A549 treated with Mapracorat at 1 μM for 4 hours (cell line): ENCODE measurements at places on chromosomes 5 and 9. TPM values are rescaled to one million over a fixed set of nuclear protein-coding genes. Genes with fewer than 3 reads are reported as not detected.

The ADAMTSL1 gene
- 0.07 to 0.13 TPM (median 0.09 TPM) in 3 of 5 replicates, not detected in the others for total RNA-seq

The PRR16 gene
- not detected in 5 replicates for total RNA-seq

The TMC1 gene
- total RNA-seq = 0.03 to 0.10 TPM in 2 of 5 replicates, not detected in the others

The PCDHAC1 gene
- 1.6 to 2.3 TPM (median 2.0 TPM) in 5 replicates for total RNA-seq

The PPP3R2 gene
- total RNA-seq = not detected in 5 replicates

The NPR2 gene
- total RNA-seq = 4.8 to 6.6 TPM (median 5.5 TPM) in 5 replicates

The LRRC19 gene
- not detected in 5 replicates for total RNA-seq

The IFNK gene
- total RNA-seq = not detected in 5 replicates

The TUBB4B gene
- total RNA-seq = 637 to 832 TPM (median 729 TPM) in 5 replicates

The DND1 gene
- total RNA-seq = 0.66 to 1.0 TPM (median 0.88 TPM) in 5 replicates

The BTNL8 gene
- total RNA-seq = not detected in 5 replicates

The OLFML2A gene
- 19.1 to 31.2 TPM (median 27.9 TPM) in 5 replicates for total RNA-seq

The NUP155 gene
- total RNA-seq = 14.7 to 19.6 TPM (median 17.5 TPM) in 5 replicates

The C9orf152 gene
- total RNA-seq = 0.07 to 0.17 TPM (median 0.13 TPM) in 4 of 5 replicates, not detected in the other

The TRMO gene
- 11.1 to 13.7 TPM (median 13.3 TPM) in 5 replicates for total RNA-seq

The RIOK2 gene
- 17.8 to 22.5 TPM (median 20.9 TPM) in 5 replicates for total RNA-seq
